Omental fat pad (tissue), 4 donors: ENCODE measurements at places on chromosomes 7 and 10.

DNA sequence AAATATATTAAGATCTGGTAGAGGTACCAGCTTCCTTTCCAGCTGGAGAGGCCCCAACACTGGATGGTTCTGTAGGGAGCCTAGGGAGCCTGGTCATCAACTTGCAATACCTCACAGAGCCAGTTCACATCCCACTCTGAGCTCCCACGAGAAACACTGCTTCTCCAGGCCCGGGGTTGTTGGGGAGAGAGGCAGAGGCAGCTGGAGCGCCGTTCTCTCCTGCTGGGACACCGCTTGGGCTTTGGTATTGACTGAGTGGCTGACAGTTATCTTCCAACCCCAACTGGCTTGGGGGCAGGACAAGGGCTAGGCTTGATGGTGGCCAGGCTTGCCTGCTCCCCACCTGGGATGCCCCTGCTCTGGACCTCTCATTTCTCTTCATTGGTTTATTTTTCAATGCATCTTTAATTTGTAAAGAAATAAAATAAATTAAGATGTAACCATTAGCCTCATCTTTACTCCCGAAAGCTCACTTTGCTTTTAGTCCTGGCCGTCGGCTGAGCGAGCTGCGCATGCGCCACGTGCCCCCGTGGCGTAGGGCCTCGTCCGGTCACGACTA is 10.0 kb upstream of the CHCHD1 start:
- peak; percentile 76 for DNase-seq

GRCh38 chr10:120477021-120477742 is 20.2 kb downstream of the PLPP4 start:
- no peak for DNase-seq

DNA sequence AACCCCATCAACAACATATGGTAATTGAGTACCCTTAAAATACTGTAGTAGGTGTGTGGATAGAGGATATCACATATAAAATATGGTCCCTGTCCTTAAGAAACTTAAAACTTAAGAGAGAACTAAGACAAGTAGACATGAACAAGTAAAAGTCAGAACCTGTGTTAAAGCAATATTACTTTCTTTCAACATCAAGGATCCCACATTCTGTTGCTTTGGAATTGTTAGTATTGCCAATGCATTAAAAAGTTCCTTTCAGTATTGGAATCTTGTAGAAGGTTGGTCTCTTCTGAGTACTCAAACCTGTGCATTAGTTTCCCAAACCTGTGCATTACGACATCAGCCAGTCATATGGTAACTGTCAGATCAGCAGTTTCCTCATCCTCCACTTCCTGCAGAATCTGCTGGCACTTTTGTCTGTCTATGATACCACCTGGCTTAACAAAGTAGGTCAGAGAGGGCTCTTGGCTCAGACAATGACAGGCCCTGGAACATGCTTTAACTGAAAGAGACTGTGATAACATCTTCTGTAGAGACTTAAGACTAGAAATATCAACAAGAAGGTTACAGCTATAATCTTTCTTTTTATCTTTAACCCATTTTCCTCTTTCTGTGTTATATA is 56.5 kb downstream of the CCDC71L start:
- no peak for DNase-seq

- DNase-seq, result no peak
Observed at GRCh38 chr7:30254248-30254647, 30.1 kb upstream of the ZNRF2 start.

DNA sequence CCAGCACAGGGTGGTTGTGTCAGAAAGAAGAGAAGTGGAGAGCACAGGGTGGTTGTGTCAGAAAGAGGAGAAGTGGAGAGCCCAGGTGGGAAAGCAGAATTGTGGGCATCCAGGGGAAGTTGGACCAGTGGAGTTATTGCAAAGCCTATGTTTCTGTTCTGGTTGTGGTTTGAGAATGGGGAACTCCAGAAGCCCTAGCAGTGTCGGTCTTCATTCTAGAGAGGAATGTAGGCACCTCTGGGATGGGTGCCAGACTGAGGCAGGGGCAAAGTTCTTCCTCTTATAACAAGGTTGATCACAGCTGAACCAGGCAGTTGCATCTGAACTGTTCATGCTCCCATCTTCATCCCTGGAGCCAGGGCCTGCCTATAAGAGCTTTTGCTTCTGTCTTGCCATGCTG is 954 bp downstream of the FSCN3 start:
- DNase-seq, result no peak

GRCh38 chr7:101168412-101169049 is 3.2 kb upstream of the VGF start:
- DNase-seq, result no peak

- no peak for DNase-seq
Observed at GRCh38 chr7:95508780-95509179, 23.0 kb downstream of the ASB4 start.
